ENCODE measurements at places on chromosomes 6 and 20. TPM values are rescaled to one million over a fixed set of nuclear protein-coding genes. Genes with fewer than 3 reads are reported as not detected.

DNA sequence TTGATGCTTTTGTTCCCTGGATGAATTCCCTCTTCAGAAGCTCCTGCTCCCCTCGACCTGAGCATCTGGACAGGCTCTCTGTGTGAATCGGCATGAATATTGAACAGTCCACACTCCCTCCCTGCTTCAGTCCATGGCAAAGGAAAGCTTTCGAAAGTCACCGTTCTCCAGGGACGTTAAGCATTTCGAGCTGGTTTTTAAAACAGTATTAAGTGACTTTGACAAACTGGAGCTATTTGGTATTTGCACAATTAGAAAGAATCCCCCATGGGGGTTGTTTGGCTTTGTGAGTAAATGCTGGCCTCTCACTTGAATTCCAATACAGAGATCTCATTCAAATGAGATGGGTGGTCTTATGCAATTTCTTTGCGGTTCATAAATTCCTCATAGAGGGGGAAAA lies 85.3 kb upstream of the TIAM2 start:
- DNase-seq, result no peak

DNA sequence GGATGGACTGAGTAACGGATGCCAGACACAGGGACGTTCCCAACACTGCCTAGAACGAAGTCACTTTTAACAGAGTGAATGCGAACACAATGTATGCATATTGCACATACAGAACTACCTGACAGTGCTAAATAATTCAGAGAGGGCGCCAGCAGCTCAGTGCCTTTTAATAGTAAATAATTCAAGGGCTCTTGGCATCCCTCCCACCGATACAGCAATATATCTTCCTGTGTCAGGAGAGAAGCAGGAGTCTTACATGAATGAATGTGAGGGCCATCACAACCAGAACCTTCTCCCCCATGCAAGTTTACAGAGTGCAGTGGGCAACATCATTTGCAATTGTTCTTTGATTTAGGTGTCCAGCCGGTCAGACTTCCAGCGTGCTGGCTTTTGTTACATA lies 88.4 kb upstream of the KCNG1 start:
- no peak for DNase-seq

DNA sequence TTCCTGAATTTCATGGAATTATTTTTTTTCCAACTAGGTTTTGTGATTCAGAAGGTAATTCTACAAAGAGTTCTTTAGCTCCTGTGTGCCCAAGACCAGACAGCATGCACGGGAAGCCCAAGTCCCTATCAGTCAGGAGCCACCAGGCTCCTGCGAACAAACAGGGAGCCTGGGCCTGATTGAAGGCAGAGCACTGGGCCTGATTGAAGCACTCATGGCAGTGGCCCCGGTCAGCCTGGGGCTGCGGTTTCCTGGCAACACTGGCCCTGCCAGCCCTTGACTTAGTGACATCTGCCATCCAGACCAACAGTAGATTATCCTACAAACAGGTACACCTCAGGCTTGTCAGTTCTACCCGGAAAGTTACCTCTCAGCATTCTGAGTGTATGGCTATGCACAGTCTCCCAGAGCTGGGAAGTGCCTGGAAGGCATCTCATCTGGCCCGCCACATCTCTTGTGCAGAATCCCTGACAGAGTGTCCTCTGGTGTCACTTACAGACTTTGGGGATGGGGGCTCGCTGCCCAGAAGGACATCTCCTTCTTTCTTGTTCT lies 133.8 kb downstream of the VEGFA start:
- DNase-seq, result no peak

DNA sequence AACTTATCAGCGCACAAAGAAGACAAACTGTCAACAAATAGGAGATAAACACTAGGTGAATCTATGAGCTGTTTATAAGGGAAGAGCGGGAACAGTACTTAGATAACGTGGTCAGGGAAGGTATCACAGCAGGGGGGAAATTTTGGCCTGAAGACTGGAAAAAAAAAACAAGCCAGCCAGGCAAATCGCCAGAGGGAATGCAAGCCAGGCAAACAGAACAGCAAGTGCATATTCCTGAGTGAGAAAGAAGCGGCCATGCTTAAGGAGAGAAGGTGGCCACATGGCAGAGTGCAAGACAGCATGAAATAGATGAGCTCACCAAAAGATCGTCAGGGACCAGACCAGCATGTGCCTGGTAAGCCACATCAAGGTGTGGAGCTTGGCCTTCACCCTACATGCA lies 466.5 kb upstream of the ARID1B start:
- DNase-seq, result no peak

DNA sequence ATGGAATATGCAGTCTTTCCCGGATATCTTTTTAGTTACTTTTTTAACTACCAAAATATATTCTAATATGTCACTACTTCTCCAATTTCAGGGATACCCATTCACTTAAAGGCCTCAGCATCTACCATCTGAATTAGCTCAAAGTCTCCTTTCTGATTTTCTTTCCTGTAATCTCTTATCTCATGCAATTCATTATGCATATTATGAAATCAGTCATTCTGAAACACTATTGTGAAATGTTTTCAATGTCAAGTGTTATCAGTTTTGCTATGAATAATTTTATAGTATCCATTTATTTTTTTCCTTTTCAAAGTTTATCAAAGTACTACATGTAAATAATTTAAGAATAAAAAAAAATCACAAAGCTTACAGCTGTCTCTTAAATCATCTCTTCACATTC lies 41.2 kb upstream of the TPBG start:
- no peak for DNase-seq

- no peak for DNase-seq
These were observed 401.5 kb upstream of the SASH1 start for GRCh38 chr6:147941143-147941542.

GRCh38 chr6:34476447-34476846 lies 10.6 kb downstream of the PACSIN1 start:
- DNase-seq, result no peak

GRCh38 chr6:1348675-1349074 lies 36.8 kb downstream of the FOXQ1 start:
- DNase-seq, result no peak

GRCh38 chr20:313948-314347 lies 11.4 kb upstream of the SOX12 start:
- no peak for DNase-seq

- no peak for DNase-seq
These were observed 463.0 kb downstream of the CDKAL1 start for GRCh38 chr6:20997143-20997769.

- no peak for DNase-seq
These were observed 16.4 kb upstream of the STX16 start for GRCh38 chr20:58634521-58635278.

GRCh38 chr6:91879386-91879995 lies 1292.6 kb upstream of the MAP3K7 start:
- no peak for DNase-seq

- DNase-seq, result no peak
These were observed 117.6 kb downstream of the TRDN start for GRCh38 chr6:123519189-123519505.

DNA sequence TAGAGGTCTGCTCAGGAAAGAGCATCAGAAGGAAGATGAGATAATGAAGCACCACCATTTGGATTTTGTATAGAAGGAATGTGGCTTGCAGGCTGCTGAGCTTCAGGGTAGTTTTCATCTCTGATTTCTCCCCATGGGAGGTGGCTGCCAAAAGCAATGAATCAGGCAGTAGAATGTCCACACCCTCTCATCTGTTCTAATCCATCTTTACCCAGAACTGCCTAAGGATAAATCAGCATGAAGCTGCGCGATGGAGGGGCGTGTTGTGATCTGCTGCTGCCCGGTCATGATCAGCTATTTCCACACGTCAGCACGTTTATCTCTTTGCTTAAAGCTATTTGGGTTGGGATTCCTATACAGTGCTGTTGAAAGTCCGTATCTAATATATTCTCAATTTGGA lies 295.4 kb downstream of the FOXA2 start:
- no peak for DNase-seq

- no peak for DNase-seq
These were observed 328.2 kb upstream of the JAG1 start for GRCh38 chr20:11001764-11002540.

GRCh38 chr20:10359621-10360040 lies 74.4 kb downstream of the MKKS start:
- DNase-seq, result no peak

- DNase-seq, result no peak
These were observed 555.6 kb downstream of the KIF16B start for GRCh38 chr20:16017656-16018055.

DNA sequence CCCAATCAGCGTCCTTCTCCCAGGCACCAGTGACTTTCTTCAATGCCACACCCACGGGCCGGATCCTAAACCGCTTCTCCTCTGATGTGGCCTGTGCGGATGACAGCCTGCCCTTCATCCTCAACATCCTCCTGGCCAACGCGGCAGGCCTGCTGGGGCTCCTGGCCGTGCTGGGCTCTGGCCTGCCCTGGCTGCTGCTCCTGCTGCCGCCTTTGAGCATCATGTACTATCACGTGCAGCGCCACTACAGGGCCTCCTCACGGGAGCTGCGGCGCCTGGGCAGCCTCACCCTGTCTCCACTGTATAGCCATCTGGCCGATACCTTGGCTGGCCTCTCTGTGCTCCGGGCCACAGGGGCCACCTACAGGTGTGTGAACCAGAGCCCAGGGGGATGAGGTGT lies 9.8 kb downstream of the DLK2 start:
- DNase-seq, result no peak

DNA sequence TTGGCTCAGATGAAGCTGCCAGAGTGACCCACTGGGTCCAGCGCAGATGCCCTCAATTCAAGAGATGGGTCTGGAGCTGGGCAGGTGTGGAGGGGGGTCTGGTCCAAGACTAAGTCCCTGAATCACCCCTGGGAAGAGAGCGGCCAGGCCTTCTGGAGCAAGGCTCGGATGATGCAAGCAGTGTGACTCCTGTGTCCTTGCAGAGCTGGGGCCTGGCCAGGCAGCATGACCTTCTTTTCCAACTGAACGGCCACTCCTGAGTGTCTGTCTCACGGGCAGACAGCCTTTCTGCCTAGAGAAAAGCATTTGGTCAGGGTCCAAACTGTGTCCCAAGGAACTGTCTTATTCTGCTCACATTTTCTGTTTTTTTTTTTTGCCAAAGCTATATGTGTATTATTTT lies 42.6 kb upstream of the FNDC1 start:
- no peak for DNase-seq

- DNase-seq, result no peak
These were observed 50.9 kb downstream of the COL12A1 start for GRCh38 chr6:75154973-75155372.

GRCh38 chr20:51467956-51468626 lies 74.4 kb downstream of the NFATC2 start:
- no peak for DNase-seq

DNA sequence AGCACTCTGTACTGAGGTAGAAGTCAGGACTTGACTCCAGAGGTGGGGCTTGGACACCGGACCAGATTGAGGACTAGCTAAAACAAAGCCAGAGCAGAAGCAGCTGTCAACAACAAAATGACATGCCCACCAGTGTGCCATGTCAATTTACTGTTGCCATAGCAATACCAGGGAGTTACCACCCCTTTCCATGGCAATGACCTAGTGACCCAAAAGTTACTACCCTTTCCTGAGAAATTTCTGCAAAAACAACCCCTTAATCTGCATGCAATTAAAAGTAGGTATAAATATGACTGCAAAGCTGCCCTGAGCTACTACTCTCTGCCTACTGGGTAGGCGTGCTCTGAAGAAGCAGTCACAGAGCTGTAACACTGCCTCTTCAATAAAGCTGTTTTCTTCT lies 21.0 kb downstream of the MAP3K5 start:
- no peak for DNase-seq

DNA sequence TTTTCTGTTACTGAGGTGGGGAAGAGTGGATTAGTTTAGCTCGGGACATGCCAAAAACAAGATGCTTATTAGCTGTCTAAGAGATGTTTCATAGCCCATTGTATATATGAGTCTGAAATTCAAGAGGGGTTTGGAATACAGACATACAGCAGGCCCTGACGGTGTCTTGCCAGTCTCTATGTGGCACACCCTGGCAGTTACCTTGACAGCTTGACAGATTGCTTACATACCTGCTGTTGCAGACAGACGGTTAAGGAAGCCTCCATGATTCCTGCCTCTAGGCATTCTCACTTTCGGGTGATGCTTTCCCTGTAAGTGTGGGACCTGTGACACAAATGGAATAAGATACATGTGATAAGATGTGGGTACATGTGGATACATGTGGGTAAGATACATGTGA lies 95.0 kb downstream of the QRSL1 start:
- DNase-seq, result no peak

DNA sequence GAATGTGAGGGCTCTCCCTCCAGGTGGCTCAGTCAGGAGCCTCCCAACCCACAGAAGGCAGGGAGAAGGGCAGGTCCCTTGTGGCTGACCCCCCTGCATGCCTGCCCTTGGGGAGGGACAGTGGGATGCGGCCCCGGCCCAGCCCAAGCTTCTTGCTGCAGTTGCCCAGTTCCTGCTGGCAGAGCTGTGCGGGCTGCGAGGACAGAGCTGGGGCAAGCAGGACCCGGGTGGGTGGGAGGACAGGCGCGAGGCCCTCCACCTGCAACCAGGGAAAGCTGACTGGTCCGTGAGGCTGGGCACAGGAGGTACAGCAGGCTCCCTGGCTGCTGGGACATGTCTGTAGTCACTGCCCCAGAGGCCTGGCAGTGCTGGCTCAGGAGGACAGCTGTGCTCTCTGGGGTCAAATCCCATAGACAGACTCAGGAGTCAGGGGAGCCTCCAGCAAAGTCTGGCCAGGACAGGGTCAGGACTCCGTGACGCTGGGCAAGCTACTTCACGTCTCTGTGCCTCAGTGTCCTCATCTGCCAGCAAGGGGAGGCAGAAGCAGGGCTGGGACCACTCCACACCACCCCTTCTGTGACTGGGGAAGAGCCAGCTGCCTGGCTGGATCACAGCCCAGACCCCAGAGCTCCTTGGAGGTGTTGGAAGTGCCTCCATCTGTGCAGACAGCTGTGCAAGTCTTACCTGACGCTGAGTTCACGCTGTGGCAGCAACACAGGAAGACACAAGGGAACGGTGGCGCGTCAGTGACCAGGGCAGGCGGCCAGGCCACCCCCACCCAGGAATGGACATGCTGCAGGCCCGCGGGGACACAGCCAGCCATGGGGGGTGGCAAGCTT lies 13.0 kb downstream of the UCKL1 start:
- no peak for DNase-seq

DNA sequence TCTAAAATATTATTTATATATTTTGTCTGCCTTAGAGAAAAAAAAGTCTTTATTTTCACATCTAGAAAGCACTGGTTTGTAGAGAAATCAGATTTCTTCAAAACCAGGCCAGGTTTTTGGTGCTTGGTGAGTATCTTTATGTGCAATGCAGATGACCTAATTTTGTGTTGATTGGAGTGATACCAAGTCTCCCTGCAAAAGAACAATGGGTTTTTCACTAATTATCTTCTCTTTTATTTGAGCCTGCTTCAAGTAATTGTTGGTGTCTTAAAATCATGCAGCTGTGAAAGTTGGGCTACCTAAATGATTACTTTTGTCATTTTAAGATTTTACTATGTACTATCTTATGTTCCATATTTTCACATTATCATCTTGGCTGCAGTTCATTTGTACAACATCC lies 874.7 kb downstream of the TFAP2A start:
- DNase-seq, result no peak

The HLA-DQB1 gene
- 4.3 TPM for polyA plus RNA-seq

The MEP1A gene
- polyA plus RNA-seq, result not detected

The BPI gene
- polyA plus RNA-seq, result not detected

The HFE gene
- polyA plus RNA-seq, result 4.8 TPM

The ULBP2 gene
- polyA plus RNA-seq, result 0.68 TPM

The GGTLC1 gene
- polyA plus RNA-seq, result not detected

The SHLD1 gene
- 18.8 TPM for polyA plus RNA-seq

The ABCC10 gene
- 28.2 TPM for polyA plus RNA-seq

The TMX4 gene
- 69.1 TPM for polyA plus RNA-seq

The PRND gene
- polyA plus RNA-seq, result 0.05 TPM

The HRH3 gene
- not detected for polyA plus RNA-seq

The CST1 gene
- polyA plus RNA-seq, result not detected

The FUCA2 gene
- polyA plus RNA-seq, result 14.2 TPM

The NKAPL gene
- not detected for polyA plus RNA-seq

The DLL1 gene
- 0.49 TPM for polyA plus RNA-seq
